ENCODE measurements at places on chromosomes 6 and 20.

DNA sequence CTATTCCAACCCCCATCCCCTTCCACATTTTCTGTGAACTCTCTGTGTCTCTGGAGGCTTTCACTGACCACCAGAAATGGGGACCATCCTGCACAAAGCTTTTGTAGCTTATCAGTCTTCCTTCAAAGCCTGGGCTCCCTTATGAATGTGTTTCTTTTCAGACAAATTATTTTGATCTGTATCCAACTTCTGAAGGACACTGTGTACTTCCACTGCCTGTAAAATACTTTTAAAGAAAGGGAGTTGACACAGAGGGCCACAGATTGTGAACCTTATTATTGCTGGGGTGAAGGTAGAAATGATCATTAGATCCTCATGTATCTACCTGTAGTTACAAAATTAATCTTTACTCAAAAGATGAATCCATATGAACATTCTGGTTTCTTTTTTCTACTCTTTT is 135.6 kb downstream of the CARMIL1 start:
- DNase-seq, result no peak

GRCh38 chr6:116392132-116393013 is 21.6 kb downstream of the DSE start:
- DNase-seq, result no peak

DNA sequence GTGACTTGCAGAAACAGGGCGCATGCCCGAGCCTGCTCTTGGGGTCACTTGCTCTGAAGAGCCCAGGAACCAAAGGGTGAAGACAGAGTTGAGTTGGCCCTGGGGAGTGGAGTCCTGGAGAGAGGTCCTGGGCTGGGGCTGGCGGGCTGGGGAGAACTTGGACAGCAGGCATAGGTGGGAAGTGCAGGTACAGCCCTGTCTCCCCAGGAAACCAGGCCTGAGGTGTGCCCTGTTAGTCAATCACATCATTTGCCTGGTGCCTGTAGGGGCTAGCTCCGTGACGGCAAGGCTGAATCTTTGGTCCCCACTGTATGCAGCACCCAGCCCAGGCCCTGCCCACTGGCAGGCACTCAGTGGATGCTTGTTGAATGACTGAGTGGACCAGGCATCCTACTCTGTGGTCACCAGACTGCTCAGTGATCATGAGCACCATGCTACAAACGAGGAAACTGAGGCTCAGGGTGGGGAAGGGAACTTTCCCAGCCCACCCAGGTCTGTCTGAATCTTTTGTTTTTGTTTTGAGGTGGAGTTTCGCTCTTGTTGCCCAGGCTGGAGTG is 15.6 kb upstream of the NOL4L start:
- no peak for DNase-seq

DNA sequence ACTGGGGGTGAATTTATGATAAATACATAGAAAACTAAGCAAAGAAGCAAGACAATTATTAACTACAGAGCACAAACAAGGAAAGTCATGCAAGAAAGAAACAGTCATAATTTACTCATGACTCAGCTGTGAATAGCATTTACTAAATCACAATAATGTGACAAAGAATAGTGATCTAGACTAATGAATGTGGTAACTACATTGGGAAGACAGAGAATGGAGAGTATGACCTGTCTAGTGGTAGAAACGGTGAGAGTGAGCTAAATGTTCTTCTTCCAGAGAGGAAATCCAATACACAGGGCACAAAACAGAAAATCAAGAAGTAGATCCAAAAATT is 153.5 kb upstream of the DST start:
- DNase-seq, result no peak

- DNase-seq, result no peak
These were observed 97.9 kb downstream of the BMP5 start for GRCh38 chr6:55777469-55777868.

DNA sequence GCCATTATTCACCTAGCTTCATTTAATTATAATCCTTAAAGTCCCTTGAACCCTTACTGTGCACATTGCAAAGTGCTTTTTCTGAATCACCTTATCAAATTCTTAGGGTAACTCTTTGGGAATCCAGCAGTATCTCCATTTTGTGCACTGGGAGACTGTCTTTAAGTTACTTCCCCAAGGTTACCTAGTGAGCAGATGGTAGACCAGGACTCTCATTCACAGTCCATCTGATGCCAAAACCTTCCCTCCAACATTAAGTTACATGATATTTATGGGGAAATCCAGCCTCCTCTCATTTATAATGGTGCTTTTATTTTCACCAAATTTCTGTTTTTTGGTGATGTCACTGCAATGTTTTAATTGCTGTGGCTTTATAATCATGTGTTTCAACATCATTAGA is 75.7 kb downstream of the NCOA7 start:
- DNase-seq, result no peak

DNA sequence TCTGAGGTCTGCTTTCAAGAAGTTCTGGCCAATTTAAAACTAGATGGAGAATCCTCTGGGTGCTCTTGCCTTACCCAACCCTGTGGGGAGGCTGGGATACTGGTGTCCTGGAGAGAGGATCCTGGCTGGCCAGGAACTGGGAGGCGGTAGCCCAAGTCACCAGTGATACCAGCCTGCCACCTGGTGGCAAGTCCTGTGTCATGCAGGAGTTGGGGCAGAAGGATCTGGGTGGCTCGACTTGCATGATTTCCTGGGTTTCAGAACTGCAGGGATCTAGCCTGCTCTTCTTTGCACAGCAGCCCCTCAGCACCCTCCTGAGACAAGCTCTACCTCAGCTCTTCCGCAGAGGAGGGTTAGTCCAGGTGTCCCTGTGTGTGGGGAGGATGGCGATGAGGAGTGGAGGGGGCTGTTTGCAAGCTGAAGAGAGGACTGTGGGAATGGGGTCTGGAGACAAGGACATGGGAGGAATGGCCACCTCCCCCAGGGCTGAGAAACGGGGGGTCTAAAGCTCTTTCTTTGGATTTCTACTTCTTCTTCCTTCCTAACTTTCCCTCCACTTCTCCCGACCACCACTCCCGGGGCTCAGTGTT is 4.2 kb downstream of the KCNK17 start:
- DNase-seq, result peak; percentile 75

DNA sequence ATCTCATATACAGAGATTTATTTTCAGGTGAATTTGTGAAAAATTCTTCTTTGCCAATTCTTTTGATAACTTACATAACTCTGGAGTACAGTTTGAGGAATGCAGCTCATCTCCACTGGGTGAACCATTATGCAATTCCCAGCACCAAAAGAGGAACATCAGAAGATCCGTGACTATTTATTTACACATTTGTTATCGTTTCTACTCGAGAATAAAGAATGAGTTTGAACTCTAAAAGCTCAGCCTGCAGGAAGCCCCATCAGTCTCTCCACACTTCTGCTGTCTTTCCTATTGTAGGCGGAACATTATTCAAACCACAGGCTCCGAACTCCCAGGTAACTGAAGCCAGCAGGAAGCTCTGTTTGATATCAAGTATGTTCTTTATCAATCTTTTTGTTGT is 95.9 kb upstream of the IFNGR1 start:
- no peak for DNase-seq

DNA sequence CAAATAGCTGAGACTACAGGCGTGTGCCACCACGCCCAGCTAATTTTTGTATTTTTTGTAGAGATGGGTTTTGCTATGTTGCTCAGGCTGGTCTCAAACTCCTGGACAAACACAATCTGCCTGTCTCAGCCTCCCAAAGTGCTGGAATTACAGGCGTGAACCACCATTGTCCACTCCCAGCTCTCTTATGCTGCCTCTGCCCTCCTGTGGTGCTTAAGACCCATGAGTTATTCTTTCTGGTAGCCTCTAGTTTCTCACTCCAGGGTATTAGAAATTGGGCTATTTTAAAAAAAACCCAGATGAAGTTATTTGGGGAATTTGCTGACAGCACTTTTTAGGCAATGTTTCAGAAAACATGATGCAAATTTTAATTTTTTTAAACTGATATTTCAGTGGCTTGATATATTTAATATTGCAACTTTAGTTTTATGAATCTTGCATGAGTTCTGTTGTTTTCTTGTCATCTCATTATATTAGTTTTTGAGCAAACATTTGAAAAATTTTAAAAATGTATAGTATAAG is 114.0 kb upstream of the FOXO3 start:
- DNase-seq, result no peak

- DNase-seq, result no peak
These were observed 82.0 kb upstream of the B3GAT2 start for GRCh38 chr6:71038711-71039344.

GRCh38 chr6:26224940-26225847 is 138.0 kb downstream of the HFE start:
- DNase-seq, result no peak

GRCh38 chr20:5895626-5896025 is 54.7 kb downstream of the TRMT6 start:
- no peak for DNase-seq

GRCh38 chr6:121651420-121651819 is 216.0 kb downstream of the GJA1 start:
- DNase-seq, result no peak

DNA sequence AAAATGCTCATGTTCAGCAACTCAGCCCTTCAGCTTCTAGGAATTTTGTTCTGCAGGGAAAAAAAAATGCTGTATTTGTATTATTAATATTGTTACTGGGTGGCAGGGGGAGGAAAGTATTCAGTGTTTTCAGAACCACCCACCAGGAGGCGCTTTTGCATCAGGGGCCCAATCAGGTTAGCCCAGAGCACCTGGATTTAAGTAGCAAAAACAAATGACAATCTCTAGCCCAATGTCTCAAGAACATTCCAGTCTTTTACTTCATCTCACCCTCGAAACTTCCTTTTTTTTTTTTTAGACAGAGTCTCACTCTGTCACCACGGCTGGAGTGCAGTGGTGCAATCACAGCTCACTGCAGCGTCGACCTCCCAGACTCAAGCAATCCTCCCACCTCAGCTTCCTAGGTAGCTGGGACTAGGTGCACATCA is 635 bp upstream of the C20orf203 start:
- DNase-seq, result peak; percentile 77

DNA sequence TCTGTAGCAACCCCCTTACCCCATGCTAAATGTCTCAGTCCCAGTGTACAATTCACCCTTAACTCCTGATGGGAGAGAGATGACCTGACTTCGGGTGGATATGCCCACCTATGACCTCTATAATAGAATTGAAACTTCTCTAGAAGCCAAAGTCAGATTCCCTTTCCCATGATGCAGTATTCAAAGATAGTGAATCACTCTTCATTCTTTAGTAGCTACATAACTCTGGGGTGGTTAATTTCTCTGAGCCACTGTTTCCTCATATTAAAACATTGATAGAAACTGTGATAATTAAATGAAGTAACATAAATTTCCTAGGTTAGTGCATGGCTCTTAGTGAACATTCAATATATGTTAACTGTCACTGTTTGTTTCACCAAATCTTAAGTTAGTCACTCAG is 500.4 kb downstream of the COL12A1 start:
- DNase-seq, result no peak

- DNase-seq, result no peak
These were observed 593.1 kb upstream of the GJE1 start for GRCh38 chr6:141539617-141540016.

- DNase-seq, result no peak
These were observed 51.5 kb upstream of the KIF25 start for GRCh38 chr6:167946007-167946406.

- no peak for DNase-seq
These were observed 3.6 kb upstream of the PRL start for GRCh38 chr6:22300273-22300998.

DNA sequence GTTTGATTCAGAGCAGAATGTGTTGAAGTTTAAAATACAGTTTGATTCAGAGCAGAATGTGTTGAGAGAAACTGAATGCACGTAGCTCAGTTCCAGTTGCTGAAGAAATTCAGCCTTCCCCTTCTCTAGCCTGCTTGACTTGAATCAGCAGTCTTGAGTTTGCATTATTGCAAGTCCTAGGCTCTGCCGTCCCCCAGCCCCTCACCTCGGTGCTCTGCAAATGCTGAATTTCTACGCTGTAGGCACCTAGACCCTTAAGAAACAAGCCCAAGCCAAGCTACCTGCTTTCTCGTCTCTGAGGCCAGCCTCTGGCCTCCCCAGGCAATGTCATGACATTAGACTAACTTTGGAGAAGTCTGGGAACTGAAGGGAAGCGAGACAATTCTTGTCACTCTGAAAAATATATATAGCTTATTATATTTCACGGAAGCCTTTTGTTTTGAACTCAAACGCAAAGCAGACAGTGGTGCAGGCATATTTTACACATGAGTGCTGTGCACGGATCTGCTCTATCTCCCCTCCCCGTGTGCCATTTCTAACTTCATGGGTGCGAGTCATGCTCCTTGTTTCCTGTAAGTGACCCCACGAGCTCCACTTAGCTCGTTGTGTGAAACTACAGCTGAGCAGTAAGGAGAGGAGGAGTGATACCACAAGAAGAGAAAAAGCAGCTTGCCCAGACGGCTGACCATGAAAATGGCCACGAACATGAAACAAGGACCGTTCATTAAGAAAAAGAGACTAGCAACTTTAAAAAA is 71.4 kb upstream of the DUSP22 start:
- DNase-seq, result peak; percentile 15

DNA sequence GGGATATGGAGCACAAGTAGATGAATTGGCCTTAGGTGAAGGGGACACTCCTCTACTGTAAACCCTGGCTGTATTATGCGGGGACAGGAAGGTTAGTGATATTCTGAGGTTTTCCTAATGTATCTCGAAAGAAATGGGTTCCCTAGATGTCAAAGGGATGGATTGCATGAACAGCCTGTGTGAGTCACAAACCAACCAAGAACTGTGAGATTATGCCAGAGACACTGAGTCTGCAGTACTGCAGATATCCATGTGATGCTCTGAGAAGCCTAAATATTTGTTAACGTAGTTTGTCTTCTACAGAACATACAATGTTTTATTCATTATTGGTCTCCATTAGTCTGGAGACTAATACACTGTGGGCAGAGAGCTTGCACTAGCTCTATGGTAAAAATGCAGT is 182.2 kb downstream of the AKAP7 start:
- DNase-seq, result no peak

DNA sequence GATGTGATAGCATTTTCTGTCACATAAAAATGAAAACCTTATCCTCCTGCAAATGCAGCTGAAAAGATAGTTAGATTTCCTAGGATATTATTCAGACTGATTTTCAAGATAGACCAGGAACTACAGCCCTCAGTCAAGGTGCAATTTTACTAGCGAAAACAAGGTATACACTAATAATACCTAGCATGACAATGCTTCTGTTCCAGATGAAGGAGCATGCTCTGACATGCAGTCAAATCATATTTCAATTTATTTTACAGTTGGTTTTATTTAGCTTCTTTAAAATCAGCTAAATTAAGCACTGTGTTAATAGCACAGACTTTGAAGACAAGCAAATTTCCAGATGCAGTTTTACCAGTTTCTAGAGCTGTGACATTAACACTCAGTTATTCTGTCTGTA is 14.2 kb upstream of the TNFAIP3 start:
- no peak for DNase-seq

GRCh38 chr20:40668449-40669228 is 20.4 kb downstream of the MAFB start:
- no peak for DNase-seq

GRCh38 chr20:9100691-9101090 is 31.8 kb downstream of the PLCB4 start:
- DNase-seq, result no peak
